ENCODE measurements at places on chromosomes 2 and 18.

DNA sequence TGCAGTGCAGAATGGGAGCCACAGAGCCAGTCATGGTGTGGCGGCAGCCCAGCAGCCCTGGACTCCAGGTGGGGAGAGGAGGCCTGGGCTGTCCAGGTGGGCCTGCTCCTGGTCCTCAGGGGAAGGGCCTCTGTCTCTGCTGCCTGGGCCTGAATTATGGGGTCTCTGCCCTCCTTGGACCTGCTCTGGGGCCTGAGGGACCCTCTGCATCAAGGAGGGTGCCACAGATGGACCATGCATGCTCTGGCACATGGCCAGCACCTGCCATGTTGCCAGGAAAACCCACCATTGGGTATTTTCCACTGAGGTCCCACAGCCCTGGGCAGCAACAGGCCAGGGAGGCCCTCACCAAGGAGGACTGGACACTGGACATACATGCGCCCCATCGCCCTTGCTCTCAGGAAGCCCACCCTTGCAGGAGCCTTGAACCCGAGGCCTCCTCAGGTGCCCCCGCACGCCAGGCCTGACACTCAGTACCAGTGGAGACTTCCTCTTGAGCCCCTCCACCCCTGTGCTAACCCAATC, 107.1 kb downstream of the NDUFA10 start:
- DNase-seq = no peak

DNA sequence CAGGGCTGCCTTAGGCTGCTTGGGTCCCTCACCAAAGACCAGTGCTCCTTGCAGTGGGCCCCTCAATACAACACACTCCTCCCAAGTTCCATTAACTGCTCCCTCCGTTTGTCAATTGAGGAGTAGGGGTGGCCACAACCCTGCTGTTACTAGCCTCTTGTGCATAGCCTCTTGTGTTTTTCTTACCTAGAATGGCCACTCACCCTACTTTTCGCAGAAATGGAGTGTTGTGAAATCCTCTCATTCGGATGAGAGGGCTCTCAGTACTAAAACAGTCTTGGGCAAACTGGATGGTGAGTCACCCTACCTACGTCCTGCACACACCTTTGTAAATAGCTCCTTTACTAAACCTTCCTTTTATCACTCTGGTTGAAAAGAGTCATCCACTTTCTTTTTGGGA, 253.9 kb downstream of the OSR1 start:
- DNase-seq = peak; percentile 7

DNA sequence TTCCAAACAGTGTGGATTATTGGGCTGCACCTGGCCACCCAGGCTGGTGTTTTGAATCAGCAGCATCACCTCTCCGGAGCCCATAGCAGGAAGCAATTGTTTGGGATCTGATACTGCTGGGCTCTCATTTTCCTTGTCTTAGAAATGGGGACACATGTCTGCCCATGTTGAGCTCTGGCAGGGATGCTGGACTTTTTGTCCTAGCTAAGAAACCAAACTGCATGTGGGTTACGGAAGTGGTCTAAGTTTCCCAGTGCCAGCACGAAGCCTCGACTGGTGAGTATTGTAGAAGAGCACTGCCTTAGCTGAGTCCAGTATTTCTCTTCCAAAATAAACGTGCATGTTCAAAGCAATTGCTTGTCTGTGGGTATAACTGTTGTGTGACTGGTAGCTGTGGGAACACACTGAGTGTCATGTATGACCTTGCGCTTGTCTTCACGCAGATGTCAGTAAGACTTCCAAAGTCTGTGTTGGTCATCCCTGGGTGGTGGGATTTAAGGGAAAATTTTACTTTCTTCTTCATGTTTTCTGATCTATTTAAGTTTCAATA, 43.6 kb downstream of the SH3RF3 start:
- no peak for DNase-seq

- DNase-seq = no peak
These were observed 193.7 kb upstream of the MEX3C start for GRCh38 chr18:51391215-51391614.

GRCh38 chr2:164068063-164068462, 332.3 kb upstream of the FIGN start:
- DNase-seq = no peak

GRCh38 chr2:150482667-150483400, 4.6 kb downstream of the RND3 start:
- DNase-seq = no peak

DNA sequence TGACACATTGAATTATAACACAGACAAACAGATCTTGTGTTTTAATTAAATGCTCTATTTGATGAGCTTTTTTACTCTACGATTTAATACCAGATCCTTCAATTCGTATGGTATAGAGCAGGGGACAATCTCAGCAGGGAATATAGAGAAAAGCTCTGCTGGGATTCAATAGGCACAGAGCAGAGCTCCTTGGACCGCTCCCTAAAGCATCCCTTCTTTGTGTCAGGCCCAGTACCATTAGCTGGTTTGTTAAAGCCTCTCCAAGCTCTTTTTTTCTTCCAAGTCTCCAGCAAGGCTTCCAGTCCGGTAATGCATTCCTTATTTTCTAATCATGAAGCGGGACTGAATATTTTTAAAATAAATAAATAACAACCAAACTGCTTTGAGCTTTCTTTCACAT, 466.0 kb downstream of the NR4A2 start:
- no peak for DNase-seq

- no peak for DNase-seq
These were observed 172.0 kb upstream of the ALKAL2 start for GRCh38 chr2:459931-460330.

DNA sequence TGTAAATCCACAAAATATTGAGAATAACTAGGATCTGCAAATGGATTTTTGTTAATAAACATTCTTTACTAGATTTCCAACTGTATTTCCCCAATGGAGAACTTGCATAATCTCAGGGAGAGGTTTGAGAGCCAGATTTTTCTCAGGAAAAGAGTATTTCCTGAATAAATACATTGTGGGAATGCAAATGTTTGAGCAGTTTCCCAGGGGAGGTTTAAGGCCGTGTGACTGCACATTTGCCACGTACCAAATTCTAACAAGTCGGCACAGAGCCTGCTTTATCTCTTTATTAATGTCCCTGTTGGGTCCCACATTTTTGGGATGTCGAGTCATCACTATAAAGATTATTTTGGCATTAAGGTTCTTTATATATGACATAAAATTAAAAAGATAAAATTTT, 27.0 kb downstream of the TFPI start:
- DNase-seq = no peak

DNA sequence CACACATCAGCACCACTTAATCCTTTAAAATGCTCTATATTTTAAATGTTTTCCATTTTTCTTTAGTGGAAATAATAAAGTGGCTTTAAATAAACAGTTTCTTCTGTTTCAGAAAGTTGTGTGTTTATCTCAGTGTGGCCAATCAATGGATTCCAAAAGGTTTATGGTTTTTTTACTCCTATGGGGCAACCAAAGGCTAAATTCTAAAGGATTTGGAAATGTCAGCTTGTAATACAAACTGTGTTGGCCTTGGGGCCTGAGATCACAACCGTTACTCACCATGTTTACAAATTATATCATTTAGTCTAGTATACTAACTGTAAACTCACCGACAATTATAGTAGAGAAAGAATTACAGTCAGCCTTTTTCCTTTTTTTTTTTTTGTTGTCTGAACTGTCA, 827.2 kb downstream of the EPHA4 start:
- DNase-seq = no peak

DNA sequence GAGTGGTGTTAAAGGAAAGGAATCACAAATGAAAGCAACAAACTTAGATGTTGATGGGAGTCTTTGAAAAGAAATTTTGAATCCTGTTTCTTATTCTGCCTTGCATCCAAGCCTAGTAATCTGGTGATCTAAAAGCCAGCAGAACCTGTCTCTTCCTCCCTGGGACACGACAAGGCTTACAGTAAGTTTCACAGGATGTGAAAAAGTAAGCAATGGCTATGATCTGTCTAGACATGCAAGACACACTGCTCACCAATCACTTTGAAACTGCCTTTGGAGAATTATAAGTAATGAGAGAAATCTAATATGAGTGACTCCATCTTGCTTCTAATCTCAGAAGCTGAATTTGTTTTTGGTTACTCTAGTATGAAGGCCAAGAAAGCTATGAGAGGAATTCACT, 103.7 kb downstream of the KCNH7 start:
- DNase-seq = no peak

GRCh38 chr2:172220121-172220520, 117.4 kb upstream of the DLX2 start:
- no peak for DNase-seq

DNA sequence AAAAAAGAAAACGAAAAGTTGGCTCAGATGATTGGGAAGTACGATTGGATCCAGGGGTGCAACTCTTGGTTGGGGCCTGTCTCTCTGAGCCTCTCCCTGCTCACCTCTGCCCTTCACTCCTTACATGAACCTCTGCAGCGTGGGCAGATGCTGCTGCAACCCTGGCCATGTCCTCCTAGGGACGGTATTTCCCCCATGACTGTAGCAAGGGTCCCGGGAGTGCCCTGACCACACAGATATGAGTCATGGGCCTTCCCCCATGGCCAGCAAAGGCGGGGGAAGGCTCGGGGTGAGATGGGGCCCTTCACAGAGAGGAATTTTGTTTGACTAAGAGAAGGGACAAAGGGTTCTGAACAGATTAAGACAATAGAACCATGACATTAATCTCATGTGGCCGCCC, 129.0 kb downstream of the NCK2 start:
- no peak for DNase-seq

DNA sequence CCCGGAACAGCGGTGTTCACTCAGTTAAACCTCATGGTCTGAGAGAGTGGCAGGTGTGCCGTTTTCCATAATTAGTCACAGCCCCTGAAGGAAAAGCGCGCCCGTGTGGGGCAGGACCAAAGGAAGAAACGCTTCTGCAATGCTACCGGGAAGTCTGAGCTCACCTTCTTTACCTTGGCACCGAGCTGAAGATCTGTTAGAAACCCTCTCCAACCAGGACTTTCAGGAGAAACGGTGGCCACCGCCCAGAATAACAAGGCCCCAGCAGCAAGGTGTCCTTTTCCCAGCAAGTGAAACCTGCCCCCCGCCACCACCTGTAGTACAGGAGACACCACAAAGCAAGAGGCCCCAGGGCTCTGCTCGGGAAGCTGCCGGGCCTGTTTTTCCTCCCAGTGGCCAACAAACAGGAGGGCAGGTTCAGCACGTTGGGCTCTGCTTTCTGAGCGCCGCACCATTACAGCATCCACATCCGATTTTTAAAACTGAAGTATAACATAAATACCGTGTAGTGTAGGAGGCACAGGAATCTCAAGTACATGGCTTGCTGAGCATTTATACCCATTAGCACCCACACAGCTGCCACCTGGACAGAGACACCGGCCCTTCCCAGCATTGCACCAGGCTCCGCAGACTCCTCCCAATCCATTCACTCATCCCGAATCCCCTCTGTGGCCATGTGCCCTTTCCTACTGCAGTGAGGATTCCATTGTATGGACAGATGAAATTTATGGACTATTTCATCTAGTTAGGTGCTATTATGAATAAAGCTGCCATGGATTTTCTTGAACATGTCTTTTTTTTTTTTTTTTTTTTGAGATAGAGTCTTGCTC, 121.8 kb upstream of the RIOK3 start:
- peak; percentile 57 for DNase-seq

GRCh38 chr18:3799515-3799914, 349.5 kb downstream of the TGIF1 start:
- peak; percentile 65 for DNase-seq

DNA sequence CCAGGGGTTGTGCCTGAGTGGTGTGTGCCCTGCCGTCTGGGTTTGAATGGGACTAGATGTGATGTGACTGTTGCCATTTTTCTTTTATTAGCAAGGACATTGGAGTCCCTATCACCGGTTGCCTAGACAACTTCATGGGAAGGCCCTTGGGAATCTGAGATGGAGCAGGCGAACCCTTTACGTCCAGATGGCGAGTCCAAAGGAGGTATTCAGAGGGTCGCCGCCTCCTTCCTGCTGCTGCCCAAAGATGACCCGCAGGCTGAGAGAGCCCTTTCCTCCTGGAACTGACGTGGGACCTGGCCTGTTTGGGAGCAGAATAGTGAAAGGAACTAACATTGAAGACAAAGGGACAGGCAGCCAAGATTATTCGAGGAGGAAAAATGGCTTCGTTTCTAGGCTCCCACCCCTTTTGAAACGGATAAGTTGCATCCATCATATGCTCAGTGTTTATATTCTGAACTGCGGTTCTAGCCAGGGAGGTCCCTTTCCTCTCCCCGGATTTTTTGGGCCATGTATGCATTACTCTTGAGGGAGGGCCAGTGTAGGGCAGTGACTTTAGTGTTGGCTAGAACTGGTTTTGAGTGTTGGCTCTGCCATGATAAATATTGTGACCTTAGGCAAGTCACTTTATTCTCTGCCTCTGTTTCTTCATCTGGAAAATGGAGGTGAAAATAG, 673 bp downstream of the CENPO start:
- DNase-seq = peak; percentile 60

DNA sequence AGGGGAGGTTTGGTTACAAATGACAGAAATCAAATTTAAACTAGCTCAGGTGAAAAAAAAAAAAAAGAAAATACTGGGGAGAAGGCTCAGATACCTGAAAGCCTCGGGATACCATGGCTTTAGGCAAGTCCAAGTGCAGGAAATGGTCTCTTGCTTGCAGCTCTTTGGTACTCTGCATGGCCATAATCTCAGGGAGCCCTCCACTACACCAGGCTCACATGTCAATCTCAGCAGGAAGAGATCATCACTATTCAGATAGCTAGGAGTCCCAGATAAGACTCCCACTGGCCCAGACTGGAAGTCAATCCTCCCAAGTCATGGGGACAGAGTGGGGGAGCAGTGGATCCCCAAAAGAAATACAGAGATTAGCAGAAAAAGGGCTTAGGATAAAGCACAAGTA, 64.8 kb upstream of the RALBP1 start:
- no peak for DNase-seq

DNA sequence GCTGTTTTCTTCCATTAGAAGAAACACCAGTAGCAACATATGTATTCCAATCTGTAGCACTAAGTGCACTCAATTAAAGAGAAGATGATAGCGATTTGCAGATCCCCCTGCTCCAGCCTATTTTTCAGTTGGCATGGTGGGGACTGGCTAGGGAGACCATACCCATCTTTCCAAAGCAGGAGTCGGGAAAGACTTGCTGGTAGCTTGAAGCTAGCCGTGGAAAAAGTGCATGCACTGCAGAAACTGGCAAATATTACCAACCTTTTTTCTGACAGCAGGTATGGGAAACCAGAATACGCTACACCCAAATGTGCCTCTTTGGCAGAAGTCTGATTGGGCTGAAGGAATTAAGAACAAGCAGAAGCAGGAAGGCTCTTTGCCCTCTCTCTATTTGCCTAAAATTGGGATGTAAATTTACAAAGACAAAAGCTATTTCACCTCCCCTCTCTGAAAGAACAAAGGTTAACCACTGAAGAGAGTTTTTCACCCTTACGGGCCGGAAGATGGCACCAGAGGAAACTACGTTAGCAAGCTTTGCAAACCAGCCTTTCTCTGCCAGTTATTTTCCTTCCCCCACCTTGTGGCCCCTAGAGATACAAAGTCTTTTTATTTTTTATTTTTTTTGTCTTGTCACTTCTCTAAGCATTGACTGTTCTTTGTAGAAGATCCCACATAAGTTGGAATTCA, 273.1 kb downstream of the DLGAP1 start:
- DNase-seq = no peak
